ENCODE measurements at places on chromosomes 1 and 21.

- DNase-seq = no peak
Observed at GRCh38 chr1:77370583-77371306, 88.9 kb downstream of the AK5 start.

DNA sequence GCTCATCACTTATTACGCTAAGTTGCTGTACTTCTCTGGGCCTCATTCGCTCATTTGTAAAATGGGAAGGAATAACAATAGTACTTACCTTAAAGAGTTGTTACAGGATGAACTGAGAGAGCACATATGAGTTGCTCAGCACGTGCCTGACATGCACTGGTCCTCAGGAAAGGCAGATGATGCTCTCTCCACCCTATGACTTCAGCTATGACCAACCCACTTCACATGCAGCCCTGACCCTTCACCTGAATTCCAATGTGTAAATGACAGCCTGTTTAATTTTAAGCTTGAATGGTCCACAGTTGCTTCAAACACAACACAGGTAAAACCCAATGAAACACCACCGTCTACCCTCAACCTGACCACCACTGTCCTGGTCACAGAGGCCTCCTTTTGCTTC, 32.9 kb downstream of the GADD45A start:
- no peak for DNase-seq

- DNase-seq = no peak
Observed at GRCh38 chr1:1627829-1628753, 3.9 kb upstream of the MMP23B start.

DNA sequence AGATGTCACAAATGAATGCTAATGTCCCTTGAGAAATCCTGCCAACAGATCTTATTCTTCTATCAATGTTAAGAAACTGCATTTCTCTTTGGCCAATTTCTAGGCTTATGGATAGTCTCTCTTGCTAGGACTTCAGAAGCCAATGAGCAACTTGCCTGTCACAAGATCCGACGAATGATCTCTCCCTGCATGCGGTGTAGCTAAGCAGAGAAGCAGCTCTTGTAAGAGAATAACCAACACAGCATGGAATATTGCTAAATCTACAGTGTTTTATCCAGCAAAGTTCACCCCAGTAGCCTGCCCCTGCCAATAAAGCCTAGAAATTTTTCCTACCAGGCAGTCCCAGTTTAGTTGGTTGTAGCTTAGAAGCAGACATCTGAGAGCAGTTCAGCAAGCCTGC, 2.1 kb upstream of the SLC44A5 start:
- no peak for DNase-seq

GRCh38 chr1:20079661-20080305, 9.8 kb downstream of the PLA2G5 start:
- no peak for DNase-seq

DNA sequence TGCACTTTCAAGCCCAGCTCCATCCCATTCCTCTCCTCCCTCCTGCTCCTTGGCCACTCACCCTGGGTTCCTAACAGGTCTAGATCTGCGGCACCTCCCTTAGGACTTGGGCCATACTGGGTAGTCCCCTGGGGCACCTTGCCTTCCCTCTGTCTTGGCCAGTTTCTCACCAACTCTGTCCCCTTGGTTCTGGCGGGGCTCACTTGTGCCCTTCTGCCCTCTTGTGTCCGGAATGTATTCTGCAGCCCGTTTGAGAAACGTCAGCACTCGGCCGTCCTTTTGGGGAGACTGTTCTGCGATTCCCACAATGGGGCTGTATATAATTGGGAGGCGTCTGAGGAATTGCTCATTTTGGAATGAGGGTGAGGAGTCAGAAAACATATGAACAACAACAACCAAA, 162.4 kb downstream of the ZSCAN20 start:
- DNase-seq = no peak

Data from NCI-H187 treated with DMSO at 0.1 percent for 48 hours (cell line).